ENCODE measurements at places on chromosomes 3 and 15. TPM values are rescaled to one million over a fixed set of nuclear protein-coding genes. Genes with fewer than 3 reads are reported as not detected.

GRCh38 chr3:115706311-115706829 lies 83.1 kb downstream of the GAP43 start:
- H3K36me3 ChIP-seq, result no peaks in the 10 kb centered on the region
- no peak overlapping the region for H3K27ac ChIP-seq
- H3K4me1 ChIP-seq, result peaks cover 9% of the 10 kb centered on the region
- H3K27me3 ChIP-seq, result peaks cover 3% of the 10 kb centered on the region

DNA sequence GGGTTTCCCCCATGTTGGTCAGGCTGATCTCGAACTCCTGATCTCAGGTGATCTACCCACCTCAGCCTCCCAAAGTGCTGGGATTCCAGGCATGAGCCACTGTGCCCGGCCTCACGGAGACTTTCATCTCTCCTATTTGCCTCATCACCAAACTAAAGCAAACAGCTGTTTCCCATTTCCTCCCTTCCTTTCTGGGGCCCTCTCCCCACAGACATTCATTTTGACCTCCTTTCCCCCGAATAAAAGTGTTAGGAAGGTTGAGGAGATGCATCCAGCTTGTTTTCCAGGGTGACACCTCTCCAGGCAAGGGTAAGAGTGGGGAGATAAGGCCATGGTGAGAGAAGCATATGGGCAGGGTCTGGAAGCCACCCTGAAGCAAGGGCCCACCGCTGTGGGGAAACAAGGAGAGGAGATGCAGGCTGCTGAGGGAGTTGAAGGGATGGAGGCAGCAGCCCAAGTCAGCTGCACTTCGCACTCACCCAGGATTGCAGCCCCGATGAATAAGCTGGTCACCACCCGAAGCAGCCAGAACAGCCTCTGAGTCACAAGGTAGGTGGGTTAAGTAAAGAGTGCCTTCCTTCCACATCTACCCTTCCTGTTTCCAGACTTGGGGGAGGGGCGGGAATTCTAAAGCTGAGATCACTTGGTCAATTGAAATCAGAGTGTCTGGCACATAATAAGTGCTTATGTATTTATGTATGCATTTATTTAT lies 7.7 kb downstream of the DUOXA2 start:
- H3K27ac ChIP-seq, result peak overlapping the region; percentile 79
- DNase-seq, result peak; percentile 82
- H3K4me1 ChIP-seq, result peaks cover 25% of the 10 kb centered on the region
- peak overlapping the region; percentile 45 for H3K4me3 ChIP-seq
- H3K27me3 ChIP-seq, result peaks cover 25% of the 10 kb centered on the region

SLC22A13 gene
- total RNA-seq, result 0.17 TPM

PATL2 gene
- total RNA-seq, result not detected

ROPN1 gene
- not detected for total RNA-seq

SYNPR gene
- not detected for total RNA-seq

- DNase-seq, result no peak
- no peaks in the 10 kb centered on the region for H3K4me1 ChIP-seq
- H3K27ac ChIP-seq, result no peak overlapping the region
- 0 out of 2 replicates have a peak, but pooled peaks cover 3% of the 10 kb centered on the region for H3K27me3 ChIP-seq
- H3K36me3 ChIP-seq, result no peaks in the 10 kb centered on the region
These were observed 113.4 kb downstream of the ZNF280D start for GRCh38 chr15:56619887-56620286.

CILP gene
- total RNA-seq, result not detected

FBXW12 gene
- total RNA-seq, result not detected

GRCh38 chr3:170953229-170953628 lies 44.8 kb upstream of the EIF5A2 start:
- H3K27me3 ChIP-seq, result peaks cover 24% of the 10 kb centered on the region
- no peak for DNase-seq
- no peak overlapping the region for H3K4me3 ChIP-seq
- no peaks in the 10 kb centered on the region for H3K36me3 ChIP-seq

- H3K27me3 ChIP-seq, result peaks cover 67% of the 10 kb centered on the region
- no peak for DNase-seq
- no peaks in the 10 kb centered on the region for H3K36me3 ChIP-seq
- H3K27ac ChIP-seq, result no peak overlapping the region
- H3K4me1 ChIP-seq, result peaks cover 11% of the 10 kb centered on the region
These were observed 105.4 kb downstream of the TLE3 start for GRCh38 chr15:69992348-69992747.

- no peak for DNase-seq
- no peaks in the 10 kb centered on the region for H3K27me3 ChIP-seq
- H3K36me3 ChIP-seq, result peaks cover 20% of the 10 kb centered on the region
- H3K4me1 ChIP-seq, result peaks cover 67% of the 10 kb centered on the region
- H3K4me3 ChIP-seq, result peak overlapping the region; percentile 61
These were observed 61.7 kb upstream of the AKAP13 start for GRCh38 chr15:85318732-85319076.

GRCh38 chr15:99981191-99981647 lies 248.0 kb upstream of the LYSMD4 start:
- no peaks in the 10 kb centered on the region for H3K4me1 ChIP-seq
- H3K4me3 ChIP-seq, result no peak overlapping the region
- H3K36me3 ChIP-seq, result no peaks in the 10 kb centered on the region

Data from HFFc6 (cell line).